Stimulated activated CD8-positive, alpha-beta memory T cell treated with anti-CD3 and anti-CD28 coated beads, Interleukin-4, amount 100 ng/mL, for 1 hour (primary cell): ENCODE measurements at places on chromosomes 7 and 10.

DNA sequence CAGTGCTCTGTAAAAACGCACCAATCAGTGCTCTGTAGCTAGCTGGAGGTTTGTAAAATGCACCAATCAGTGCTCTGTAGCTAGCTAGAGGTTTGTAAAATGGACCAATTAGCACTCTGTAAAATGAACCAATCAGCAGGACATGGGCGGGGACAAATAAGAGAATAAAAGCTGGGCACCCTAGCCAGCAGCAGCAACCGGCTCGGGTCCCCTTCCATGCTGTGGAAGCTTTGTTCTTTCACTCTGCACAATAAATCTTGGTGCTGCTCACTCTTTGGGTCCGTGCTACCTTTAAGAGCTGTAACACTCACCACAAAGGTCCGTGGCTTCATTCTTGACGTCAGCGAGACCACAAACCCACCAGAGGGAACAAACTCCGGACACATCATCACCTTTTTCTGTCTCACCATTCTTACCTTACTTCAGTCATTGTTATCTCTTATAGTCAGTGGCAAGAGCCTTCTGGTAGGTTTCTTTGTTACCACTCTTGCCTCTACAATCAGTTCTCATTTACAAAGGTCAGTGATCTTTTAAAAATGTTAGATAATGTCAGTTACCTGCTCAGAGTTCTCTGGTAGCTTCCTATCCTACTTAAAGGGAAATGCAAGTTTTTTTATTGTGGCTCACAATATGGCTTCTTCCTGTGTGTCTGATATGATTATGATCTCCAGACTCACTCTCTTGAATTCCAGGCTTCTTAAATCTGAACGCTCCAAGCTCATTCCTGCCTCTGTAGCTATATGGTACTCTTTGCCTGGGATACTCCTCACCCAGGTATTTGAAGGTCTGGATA lies 4.5 kb downstream of the STAM start:
- peak; percentile 17 for DNase-seq

- no peak for DNase-seq
These were observed 187.1 kb downstream of the KIF20B start for GRCh38 chr10:89888321-89889070.

DNA sequence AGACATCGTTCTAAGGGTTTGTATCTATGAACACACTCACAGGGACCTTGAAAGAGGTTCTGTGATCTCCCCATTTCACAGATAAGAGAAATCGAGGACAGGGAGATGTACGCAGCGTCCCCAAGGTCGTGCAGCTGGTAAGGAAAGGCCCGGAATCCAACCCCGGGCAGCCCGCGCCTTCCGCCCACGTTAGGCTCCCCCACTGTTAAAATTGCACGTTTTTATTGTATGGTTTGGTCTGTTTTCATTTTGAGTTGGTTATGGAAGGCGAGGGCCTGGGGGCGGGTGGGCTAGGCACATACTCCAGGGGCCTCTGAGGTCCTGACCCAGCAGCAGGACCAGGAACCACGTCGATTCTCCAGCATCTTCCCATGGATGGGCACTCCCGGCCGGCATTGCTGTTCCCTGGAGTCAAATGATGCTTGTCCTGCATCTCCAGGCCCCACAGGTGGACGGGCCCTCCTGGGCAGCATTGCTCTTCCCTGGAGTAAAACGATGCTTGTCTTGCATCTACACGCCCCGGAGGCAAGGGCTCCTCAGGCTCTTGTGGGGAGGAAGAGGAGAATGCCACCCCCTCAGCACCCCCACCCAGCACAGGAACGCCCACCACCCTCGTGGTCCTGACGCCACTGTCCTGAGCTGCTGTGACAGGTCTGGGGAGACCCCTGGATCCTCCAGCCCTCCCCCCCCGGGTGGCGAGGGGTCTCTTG lies 65.9 kb downstream of the PDGFA start:
- DNase-seq = no peak

- DNase-seq = no peak
These were observed 93.8 kb upstream of the SMNDC1 start for GRCh38 chr10:110398419-110399105.

GRCh38 chr7:124323597-124323996 lies 290.7 kb upstream of the TMEM229A start:
- DNase-seq = no peak

- no peak for DNase-seq
These were observed 94.8 kb upstream of the ZNF804B start for GRCh38 chr7:88664630-88665233.

DNA sequence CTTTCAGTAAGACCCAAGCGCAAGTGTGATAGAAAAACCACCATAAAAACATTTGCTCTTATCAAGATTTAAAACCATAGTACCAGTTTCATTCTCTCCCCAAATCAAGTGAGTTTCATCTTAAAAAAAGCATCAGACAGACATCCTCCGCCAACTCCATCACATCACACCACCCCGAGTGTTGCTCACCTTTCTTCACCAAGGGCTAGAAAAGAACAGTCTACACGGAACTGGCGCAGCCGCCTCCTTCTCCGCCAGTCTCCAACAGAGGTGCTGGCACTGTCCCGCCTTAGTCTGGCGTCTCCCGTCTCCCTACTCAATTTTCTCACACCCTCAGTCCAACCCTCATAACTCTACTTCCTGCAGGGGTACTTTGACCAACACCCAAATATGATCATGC lies 46.9 kb upstream of the WIPI2 start:
- DNase-seq = no peak

DNA sequence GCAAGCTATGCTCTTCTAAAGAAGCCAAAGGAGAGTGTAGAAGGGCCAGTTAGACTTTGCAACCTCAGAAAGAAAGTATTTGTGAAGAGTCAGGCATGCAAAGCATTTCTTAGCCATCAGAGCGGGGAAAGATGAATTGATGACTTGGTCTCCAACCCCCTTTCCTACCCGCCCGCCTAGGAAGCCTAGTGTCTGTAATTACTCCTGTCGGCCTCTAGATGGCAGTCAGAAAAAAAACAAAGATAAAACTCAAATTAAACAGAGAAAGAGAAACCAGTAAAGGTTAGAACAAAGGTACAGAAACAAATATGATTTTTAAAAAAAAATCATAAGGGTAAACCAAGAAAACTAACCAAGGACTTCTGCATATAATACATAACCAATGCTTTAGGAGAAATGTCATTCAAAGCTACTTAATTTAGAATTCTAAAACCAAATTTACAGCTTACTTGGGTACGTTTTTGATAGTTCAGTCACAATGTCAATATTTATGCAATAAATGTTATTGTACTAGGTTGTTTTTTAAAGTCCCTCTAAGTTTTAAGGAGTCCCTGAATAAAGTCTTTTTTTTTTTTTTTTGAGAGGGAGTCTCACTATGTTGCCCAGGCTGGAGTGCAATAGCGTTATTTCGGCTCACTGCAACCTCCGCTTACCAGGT lies 97.6 kb downstream of the LYZL1 start:
- DNase-seq = no peak

GRCh38 chr7:33192695-33193291 lies 63.4 kb downstream of the BBS9 start:
- DNase-seq = no peak

- no peak for DNase-seq
These were observed 99.2 kb upstream of the LYZL2 start for GRCh38 chr10:30728766-30729165.

- DNase-seq = no peak
These were observed 7.5 kb upstream of the FAM171A1 start for GRCh38 chr10:15378569-15378968.

DNA sequence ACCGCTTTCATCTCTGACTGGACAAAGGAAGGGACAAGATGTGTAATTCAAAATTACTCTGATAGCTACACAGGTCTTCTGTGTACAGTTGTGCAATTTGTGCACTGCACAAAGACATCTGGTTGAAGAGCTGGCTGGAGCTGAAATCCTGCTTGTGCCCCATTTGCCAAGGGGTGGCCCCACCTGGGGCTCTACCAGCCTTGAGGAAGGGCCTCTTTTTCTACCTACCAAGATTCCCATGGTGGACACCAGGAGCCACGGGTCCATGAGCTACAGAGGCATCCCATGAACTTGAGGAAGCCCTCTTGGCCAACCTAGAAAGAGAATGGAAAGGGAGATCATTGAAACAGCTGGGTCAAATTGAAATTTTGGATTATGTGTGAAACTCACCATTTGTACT lies 43.2 kb downstream of the HHEX start:
- no peak for DNase-seq

GRCh38 chr7:142391191-142391992 lies 133.5 kb upstream of the PRSS58 start:
- peak; percentile 10 for DNase-seq

GRCh38 chr7:150950496-150951180 lies 27.5 kb downstream of the KCNH2 start:
- DNase-seq = no peak

- DNase-seq = no peak
These were observed 18.1 kb downstream of the CCDC126 start for GRCh38 chr7:23615331-23615730.

DNA sequence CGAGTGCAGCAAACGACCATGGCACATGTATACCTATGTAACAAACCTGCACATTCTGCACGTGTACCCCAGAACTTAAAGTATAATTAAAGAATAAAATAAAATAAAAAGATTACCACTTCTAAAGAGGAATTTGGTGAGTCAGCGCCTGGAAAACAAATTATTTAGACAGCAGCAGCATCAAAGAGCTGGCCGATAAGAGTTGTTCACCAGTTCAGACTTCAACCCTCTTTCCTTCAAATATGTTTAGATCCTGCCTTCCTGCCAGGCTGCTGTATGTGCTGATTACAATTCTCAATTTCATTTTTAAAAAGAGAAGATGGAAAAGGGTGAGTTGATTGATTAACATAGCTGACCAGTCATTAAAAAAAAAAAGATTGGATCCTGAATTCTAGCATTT lies 672.0 kb upstream of the NRP1 start:
- DNase-seq = no peak

DNA sequence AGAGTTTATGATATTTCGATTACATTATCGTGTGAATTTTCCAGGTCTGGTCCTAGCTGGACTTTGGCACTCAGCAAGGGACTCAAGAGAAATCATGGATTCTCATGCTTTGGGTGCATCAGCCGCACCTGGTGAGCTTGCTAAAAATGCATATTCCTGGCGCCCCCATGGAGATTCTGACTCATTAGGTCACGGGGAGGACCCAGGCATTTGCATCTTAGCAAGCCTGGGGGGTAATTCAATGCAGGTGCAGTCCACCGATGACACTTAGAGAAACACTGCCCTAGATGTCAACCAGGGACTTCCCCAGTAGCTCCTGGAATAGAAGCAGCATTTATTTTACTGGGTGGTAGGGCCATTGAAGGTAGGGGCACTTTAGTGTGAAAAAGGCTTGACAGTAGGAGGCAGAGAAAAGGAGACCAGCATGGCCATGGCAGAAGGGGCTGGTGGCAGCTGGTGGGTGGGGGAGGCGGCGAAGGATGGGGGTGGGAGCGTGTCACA lies 29.9 kb upstream of the PDCD4 start:
- no peak for DNase-seq

GRCh38 chr10:116038259-116038658 lies 234.7 kb downstream of the GFRA1 start:
- no peak for DNase-seq

GRCh38 chr10:110378006-110378405 lies 73.3 kb upstream of the SMNDC1 start:
- no peak for DNase-seq

DNA sequence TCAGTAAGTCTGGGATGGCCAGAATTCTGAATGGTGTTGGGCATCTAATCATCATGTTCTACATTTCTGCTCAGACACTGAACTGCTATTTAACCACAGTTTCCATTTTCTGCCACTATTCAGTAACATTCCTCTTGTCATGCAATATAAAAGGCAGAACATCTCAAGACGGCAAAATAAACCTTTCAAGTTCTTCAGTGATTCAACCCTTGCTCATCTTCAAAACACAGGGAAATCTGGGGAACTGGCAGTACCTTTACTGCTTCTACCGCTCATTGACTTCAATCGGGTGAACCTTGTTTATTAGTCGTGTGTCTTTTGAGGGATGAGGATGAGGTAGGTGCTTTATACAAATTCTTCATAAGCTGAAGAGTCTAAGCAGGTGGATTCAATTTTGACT lies 184.7 kb upstream of the ANK3 start:
- DNase-seq = no peak
